Esophagus squamous epithelium (tissue), 5 donors: ENCODE measurements at places on chromosomes 6 and 20. TPM values are rescaled to one million over a fixed set of nuclear protein-coding genes. Genes with fewer than 3 reads are reported as not detected.

GRCh38 chr20:998231-998830, 3.8 kb downstream of the RSPO4 start:
- H3K27me3 ChIP-seq: no peaks in the 10 kb centered on the region
- H3K36me3 ChIP-seq: no peaks in the 10 kb centered on the region
- H3K27ac ChIP-seq: no peak overlapping the region
- H3K4me3 ChIP-seq: no peak overlapping the region
- DNase-seq: no peak

- DNase-seq: no peak
- no peak overlapping the region for H3K4me3 ChIP-seq
- no peaks in the 10 kb centered on the region for H3K27me3 ChIP-seq
- no peaks in the 10 kb centered on the region for H3K36me3 ChIP-seq
- no peak overlapping the region for H3K27ac ChIP-seq
Measured at GRCh38 chr6:111474106-111474505, 8.9 kb downstream of the REV3L start.

Gene WFDC10B
- total RNA-seq: not detected

DNA sequence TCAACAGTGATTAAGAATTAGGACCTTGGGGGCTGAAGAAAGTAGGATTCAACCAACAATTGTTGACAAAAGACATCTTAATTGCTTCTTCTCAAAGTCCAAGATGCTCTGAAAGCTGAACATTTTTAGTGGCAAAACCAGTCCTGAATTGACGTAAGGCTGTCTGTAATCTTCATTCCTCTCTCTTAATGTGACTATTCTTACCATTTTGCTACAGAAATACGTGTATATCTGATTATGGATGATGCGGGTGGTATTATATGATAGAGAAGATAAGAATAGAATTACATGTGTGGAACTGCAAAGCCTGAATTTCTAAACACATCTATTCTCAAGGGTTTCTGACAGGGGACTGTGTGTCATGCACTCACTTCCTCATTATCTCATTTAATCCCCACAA, 130.3 kb upstream of the SASH1 start:
- H3K27ac ChIP-seq: no peak overlapping the region
- DNase-seq: no peak
- H3K36me3 ChIP-seq: no peaks in the 10 kb centered on the region
- no peaks in the 10 kb centered on the region for H3K27me3 ChIP-seq
- H3K4me1 ChIP-seq: no peaks in the 10 kb centered on the region
- no peak overlapping the region for H3K4me3 ChIP-seq

GRCh38 chr20:50029697-50030461, 47.1 kb downstream of the SNAI1 start:
- H3K27me3 ChIP-seq: no peaks in the 10 kb centered on the region
- peaks cover 53% of the 10 kb centered on the region for H3K4me1 ChIP-seq
- no peak overlapping the region for H3K27ac ChIP-seq

Gene OLIG3
- not detected for total RNA-seq

DNA sequence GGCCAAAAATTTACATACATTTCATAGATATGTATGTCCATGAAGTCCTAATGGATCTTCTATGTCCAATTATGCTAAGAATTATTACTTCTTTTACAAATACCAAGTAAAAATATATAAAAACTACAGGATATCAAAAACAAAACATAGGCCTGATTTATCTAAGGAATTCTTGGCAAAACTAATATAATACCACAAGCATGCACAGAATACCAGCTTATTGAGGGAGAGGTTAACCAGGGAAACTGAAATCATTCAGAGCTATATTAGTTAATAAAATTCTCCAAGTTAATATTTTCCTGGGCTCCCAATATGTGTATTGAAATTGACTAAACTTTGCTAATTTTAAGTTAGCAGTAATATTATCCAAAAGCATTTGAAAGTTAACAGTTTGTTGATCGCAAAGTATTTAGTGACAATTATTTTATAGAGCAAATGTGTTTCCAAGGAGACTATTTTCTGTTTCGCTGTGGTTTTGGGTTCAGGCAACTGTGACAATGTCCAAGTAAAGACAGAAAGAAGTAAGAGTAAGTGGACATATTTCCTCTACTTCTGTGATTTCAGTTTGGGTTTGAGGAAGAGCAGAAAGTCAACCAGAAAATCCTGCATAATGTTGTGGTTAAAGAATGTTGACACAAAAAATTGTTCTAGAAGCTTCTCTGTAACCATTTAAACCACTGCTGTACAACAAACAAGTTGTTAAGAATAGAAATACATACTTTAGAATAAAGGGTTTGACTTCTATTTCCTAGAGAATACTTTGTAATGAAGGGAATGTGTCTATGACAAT, 167.4 kb downstream of the COL21A1 start:
- H3K27ac ChIP-seq: no peak overlapping the region
- no peaks in the 10 kb centered on the region for H3K27me3 ChIP-seq
- no peak overlapping the region for H3K4me3 ChIP-seq
- no peak for DNase-seq
- no peaks in the 10 kb centered on the region for H3K36me3 ChIP-seq

GRCh38 chr6:31597006-31597405, 4.2 kb upstream of the NCR3 start:
- H3K4me3 ChIP-seq: no peak overlapping the region
- no peaks in the 10 kb centered on the region for H3K27me3 ChIP-seq
- H3K27ac ChIP-seq: no peak overlapping the region
- no peak for DNase-seq
- peaks cover 7% of the 10 kb centered on the region for H3K4me1 ChIP-seq

Gene DEFB124
- not detected for total RNA-seq

GRCh38 chr6:9646342-9647070, 768.4 kb downstream of the TFAP2A start:
- peaks cover 6% of the 10 kb centered on the region for H3K4me1 ChIP-seq
- no peaks in the 10 kb centered on the region for H3K36me3 ChIP-seq
- no peak overlapping the region for H3K27ac ChIP-seq
- H3K4me3 ChIP-seq: no peak overlapping the region
- no peak for DNase-seq

Gene DLK2
- 8.6 TPM for total RNA-seq

DNA sequence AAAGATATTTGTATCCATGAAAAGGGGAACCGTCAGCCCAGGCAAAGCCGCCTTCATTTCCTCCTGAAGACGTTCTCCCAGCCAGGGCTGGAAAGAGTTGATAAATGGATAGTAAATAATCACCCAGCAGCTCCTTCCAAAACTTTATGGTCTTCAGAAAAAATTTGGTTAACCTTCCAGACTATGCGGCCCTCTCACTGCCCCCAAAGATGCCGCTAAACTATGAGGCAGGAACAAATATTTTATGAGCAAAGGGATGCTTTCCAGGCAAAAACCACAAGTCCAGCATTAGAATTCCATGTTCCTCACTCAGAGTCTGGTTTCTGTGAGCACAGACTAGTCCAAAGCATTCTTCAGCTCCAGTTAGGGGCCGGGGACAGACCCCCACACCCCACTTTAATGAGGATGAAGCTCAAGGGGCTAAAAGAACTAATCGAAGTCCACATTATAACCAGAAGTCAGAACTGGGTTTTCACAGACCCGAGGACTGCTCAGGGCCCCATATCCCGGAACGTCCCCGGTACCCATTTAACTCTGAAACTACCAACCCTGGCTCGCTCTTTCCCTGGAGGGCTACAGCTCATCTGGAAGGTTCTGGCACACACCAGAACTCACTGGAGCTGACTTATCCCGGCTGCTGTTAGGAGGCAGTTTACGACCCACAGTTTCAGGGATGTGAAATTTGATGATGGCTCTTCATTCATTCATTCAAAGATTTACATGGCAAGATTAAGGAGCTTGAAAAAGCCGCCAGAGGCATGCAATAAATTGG, 29.4 kb downstream of the BMP7 start:
- H3K4me3 ChIP-seq: no peak overlapping the region
- no peak for DNase-seq
- H3K36me3 ChIP-seq: no peaks in the 10 kb centered on the region
- no peaks in the 10 kb centered on the region for H3K27me3 ChIP-seq
- H3K27ac ChIP-seq: no peak overlapping the region
- H3K4me1 ChIP-seq: no peaks in the 10 kb centered on the region

Gene ARFGEF3
- 0.95 TPM for total RNA-seq

DNA sequence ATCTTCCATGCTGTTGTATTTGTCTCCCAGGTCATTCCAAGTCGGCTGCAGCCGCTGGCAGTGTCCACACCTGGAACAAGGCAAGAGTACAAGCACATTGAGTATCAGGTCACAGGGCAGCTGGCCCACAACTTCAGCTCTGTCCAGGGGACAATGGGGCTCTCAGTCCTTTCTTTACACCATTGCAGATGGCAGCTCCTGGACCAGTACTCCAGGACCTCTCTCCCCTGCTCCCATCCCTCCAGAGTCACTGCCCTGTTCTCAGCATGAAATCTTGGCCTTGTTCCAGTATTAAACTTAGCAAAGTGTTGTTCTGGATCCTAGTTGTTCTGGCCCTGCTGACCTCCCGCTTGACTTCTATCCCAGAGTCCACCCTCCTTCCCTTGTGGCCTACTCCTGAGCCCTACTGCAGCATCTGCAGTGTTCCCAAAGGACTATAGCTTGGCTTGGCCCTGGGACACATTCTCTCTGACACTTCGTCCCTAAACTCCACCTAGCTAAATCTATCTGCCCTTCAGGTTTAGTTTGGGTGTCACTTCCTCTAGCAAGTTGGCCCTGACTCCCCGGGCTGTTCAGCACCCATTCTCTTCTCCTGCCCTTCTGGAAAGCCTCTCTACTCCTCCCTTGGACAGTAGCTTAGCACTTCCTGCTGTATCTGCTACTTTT, 5.8 kb downstream of the TXNDC5 start:
- no peaks in the 10 kb centered on the region for H3K27me3 ChIP-seq
- H3K27ac ChIP-seq: no peak overlapping the region
- peaks cover 51% of the 10 kb centered on the region for H3K36me3 ChIP-seq
- no peak overlapping the region for H3K4me3 ChIP-seq
- H3K4me1 ChIP-seq: peaks cover 16% of the 10 kb centered on the region

DNA sequence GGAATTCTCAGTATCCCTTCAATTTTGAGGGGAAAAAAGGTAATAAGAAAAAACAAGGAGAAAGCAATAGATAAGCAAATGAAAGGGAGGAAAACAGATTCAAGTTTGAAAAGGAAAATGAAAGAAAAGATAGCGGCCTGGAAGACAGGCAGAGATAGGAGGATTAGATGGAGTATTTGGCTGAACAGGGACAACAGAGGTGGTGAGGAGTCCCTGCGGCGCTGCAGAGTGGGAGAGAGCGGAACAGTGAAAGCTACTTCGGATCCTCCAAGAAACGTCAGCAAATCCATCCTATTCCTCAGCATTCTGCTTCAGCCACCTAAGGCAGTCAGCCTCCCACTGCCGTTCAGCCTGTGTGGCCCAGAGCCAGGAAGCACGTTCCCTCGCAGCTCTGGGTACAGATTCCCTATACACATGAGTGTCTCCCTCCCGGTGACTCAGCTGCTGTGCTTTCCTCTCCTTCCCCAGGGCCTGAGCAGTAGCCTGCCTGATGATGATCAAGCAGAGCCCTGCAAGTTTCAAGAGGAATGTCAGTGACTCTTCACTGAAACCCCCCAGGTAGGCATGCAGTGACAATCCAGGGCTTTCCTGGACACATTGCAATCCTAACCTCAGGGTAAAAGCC, 43.4 kb upstream of the CDYL start:
- no peak overlapping the region for H3K27ac ChIP-seq
- H3K27me3 ChIP-seq: peaks cover 11% of the 10 kb centered on the region
- no peaks in the 10 kb centered on the region for H3K36me3 ChIP-seq
- H3K4me1 ChIP-seq: no peaks in the 10 kb centered on the region

DNA sequence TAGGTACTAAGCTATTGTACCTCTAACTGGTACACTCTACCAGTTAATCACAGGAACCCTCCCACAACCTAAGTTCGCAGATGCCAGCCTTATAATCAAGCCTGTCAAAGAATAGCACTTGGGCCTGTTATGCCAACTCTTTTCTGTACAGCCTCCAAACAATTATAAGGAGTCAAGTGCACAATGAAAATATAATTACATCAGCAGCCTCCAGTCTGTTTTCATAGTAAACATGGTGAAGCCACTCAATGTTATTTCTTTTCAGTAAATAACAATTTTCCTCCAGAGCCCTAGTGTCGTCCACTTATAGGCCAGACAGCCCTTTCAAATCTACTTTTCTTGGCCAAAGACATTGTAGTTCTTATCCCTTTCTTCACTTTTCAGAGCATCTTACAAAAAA, 82.7 kb upstream of the CARMIL1 start:
- no peak overlapping the region for H3K4me3 ChIP-seq
- no peak overlapping the region for H3K27ac ChIP-seq
- H3K36me3 ChIP-seq: no peaks in the 10 kb centered on the region
- H3K27me3 ChIP-seq: no peaks in the 10 kb centered on the region
- no peak for DNase-seq
